ENCODE measurements at places on chromosomes 6 and 20.

- no peak for DNase-seq
Observed at GRCh38 chr20:62889411-62889810, 27.8 kb upstream of the TCFL5 start.

DNA sequence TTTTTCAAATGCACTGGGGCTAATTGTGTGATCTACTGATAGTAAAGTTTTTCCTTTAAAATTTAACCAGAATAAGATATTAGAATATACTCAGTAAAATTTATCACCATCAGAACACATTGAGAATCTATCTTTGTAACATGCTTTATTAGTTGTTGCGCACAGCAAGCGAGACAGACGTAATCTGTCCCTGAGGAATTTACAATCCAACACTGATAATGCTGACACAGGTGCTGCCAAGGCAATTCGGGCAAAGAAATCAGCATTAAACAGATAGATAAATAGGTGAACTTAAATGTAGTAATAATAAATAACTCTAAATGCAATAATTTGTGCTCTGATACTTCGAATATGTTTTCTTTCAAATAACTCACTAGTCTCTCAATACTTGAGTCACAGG, 607.2 kb downstream of the HTR1B start:
- no peak for DNase-seq

GRCh38 chr6:30168741-30169140, 5.4 kb downstream of the TRIM15 start:
- DNase-seq, result no peak

GRCh38 chr6:104705916-104706442, 153.7 kb downstream of the HACE1 start:
- no peak for DNase-seq

DNA sequence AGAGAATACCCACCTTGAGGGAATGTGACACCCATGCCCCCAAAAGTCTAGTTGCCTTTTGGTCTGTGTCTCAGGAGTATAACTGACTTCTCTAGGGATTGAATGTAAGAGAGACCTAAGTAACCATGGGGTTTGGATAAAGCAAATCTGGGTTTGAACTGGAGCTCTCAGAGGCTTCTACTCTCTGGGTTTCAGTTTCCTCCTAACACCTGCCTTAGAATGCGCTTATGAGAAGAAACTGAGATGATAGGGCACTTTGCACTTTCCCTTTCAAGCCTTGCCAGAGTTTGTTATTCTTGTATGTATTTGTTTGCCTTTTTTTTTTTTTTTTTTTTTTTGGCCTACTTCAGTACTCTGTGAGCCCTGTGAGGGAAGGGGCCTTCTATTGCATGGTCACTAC, 19.4 kb downstream of the SDHAF4 start:
- no peak for DNase-seq

GRCh38 chr6:22673474-22673873, 104.1 kb downstream of the HDGFL1 start:
- no peak for DNase-seq

DNA sequence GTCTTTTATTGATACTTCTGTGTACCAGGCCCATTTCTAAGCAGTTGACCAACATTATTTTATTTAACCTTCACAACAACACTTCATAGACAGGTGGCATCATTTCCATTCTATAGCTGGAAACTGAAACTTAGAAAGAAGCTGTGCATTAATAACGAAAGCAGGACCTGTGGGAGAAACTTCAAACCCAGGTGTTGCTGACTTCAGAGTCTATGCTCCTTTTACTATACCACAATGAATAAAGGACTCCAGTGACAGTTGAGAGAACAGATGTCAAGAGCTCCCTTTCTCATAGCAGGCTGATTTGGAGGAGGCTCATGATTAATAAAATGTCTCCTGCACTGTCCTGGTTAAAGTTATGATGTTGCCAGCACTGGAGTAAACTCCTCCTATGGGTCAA, 56.6 kb upstream of the POU3F2 start:
- no peak for DNase-seq

DNA sequence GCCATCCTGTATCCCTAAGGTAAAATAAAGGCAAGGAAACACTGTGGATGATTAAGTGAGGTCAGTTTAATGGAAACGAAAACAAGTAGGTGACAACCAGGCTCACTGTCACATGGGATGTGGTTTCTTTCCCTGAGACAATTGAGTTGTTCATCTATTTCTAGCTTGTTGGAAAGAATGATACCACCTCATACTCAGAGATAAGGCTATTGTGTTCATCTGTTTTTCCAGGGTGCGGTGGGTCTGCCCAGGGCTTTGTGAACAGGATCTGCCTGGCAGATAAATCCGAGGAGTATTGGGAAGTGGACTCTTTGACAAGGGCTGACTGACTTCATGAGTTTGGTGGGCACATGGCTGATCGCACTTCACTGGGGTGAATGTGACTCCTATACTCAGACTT, 80.8 kb upstream of the TIAM2 start:
- DNase-seq, result no peak

- no peak for DNase-seq
Observed at GRCh38 chr20:43942667-43943285, 28.1 kb downstream of the TOX2 start.

GRCh38 chr6:125019918-125020317, 57.7 kb downstream of the RNF217 start:
- DNase-seq, result no peak

- DNase-seq, result no peak
Observed at GRCh38 chr6:44386364-44386928, 1.1 kb upstream of the CDC5L start.

GRCh38 chr6:33040157-33040556, 30.8 kb upstream of the HLA-DOA start:
- no peak for DNase-seq

DNA sequence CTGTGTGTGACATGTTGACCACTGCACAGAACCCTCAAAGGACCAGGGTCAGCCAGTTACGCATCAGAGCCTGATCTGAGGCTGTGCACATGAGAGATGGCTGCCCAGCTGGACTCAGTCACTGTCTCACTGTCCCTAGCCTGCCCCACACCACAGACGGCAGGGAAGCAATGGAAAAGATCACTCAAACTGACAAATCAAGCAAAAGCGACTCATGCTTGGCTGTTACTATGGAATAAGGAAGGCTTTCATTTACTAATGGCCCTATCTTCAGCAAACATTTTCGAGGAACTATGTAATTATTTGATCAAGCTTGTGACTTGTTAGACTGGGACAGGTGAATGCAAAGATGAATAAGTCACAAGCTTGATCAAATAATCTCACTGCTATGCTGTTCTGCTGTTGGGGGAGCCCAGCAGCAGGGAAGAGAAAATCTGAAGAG, 137.0 kb downstream of the SLC23A2 start:
- DNase-seq, result no peak

- no peak for DNase-seq
Observed at GRCh38 chr20:16263582-16263981, 309.7 kb downstream of the KIF16B start.

DNA sequence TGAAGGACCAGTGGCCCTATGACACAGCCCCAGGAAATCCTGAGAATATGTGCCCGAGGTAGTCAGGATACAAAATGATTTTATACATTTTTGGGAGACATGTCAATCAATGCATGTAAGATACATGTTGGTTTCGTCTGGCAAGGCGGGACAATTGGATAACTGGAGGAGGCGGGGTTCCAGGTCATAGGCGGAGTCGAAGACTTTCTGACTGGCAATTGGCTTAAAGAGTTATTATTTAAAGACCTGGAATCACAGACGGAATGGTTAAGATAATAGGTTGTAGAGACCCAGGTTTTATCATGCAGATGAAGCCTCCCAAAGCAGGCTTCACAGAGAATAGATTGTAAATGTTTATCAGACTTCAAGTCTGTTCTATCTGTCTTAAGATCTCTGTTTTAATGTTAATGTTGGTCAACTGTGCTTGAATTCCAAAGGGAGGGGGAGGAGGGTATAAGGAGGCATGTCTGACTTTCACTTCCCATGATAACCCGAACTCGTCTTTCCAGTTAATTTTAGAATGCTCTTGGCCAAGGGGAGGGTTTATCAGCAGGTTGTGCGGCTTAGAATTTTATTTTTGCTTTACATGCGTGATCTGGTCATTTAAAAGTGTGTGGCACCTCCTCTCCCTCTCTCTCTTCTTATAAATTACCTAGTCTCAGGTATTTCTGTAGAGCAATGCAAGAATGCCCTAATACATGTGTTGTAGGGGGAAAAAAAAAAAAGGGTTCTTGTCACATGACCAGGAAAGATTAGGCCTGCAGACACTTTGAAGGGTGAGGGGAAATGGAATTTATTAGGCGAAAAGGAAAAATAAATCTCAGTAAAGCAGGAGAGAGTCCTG, 230.7 kb downstream of the NFATC2 start:
- no peak for DNase-seq

DNA sequence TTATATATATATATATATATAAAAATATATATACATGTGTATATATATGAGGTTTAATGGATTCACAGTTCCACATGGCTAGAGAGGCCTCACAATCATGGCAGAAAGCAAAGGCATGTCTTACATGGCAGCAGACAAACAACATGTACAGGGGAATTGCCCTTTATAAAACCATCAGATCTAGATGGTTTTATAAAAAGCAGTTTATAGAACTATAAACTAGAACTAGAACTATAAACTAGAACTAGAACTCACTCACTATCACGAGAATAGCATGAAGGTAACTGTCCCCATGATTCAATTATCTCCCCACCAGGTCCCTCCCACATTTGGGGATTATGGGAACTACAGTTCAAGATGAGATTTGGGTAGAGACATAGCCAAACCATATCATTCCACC, 56.8 kb downstream of the PDSS2 start:
- no peak for DNase-seq

GRCh38 chr20:21102603-21103311, 3.4 kb downstream of the LINC00237 start:
- no peak for DNase-seq

DNA sequence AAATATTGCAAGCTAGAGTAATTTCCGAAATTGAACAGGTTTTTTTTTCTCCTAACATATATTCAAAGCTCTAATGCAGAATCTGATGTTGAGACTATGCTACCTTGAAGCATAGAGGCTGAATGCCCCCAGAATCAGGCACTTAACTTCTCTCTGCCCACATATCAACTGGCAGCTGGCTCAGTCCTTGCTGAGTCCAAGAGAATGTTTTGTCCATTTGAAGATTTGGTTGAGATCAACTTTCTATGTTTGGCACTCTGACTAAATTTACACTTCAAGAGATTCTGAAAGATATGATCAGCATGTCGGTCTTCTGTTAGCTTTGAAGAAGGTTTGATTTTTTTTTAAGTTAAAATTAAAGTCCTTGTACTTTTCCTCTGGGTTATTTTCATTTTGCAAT, 1298.1 kb downstream of the EPHA7 start:
- DNase-seq, result no peak

DNA sequence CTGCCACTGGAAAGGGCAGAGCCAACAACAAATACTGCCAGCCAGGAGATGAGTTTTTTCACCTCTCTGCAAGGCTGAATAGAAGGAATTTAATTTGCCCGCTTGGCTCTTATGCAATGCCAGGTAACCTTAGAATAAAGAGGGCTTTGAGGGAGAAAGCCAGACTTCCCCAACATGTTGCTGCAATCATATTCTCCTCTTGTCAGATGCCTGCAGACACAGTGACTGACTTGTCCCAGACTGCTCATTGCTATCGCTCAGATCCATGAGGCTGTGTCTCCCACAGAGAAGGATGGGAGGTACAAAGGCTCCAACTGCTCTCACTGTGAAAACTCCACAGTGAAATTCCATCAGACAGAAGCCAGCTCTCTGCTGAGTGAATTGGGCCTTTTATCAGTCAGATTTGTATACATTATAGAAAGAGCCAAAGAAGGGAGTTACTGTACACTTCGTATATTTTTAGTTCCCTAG, 517.0 kb upstream of the ID4 start:
- no peak for DNase-seq

GRCh38 chr6:156851454-156851921, 74.3 kb downstream of the ARID1B start:
- DNase-seq, result no peak

- DNase-seq, result no peak
Observed at GRCh38 chr6:101108286-101108685, 227.2 kb upstream of the ASCC3 start.

GRCh38 chr6:134703206-134703605, 246.7 kb downstream of the ALDH8A1 start:
- DNase-seq, result no peak
